Stimulated activated CD4-positive, alpha-beta T cell treated with anti-CD3 and anti-CD28 coated beads, Interleukin-12 subunit alpha, Interleukin-12 subunit beta, amount 100 ng/mL, for 4 hours (primary cell): ENCODE measurements at places on chromosomes 2 and 18.

- no peak for DNase-seq
These were observed 372.5 kb upstream of the KLHL29 start for GRCh38 chr2:23012499-23012898.

- peak; percentile 13 for DNase-seq
These were observed 136.9 kb downstream of the UXS1 start for GRCh38 chr2:106057206-106057605.

GRCh38 chr2:161111531-161111930 is 48.7 kb upstream of the TANK start:
- DNase-seq: no peak

DNA sequence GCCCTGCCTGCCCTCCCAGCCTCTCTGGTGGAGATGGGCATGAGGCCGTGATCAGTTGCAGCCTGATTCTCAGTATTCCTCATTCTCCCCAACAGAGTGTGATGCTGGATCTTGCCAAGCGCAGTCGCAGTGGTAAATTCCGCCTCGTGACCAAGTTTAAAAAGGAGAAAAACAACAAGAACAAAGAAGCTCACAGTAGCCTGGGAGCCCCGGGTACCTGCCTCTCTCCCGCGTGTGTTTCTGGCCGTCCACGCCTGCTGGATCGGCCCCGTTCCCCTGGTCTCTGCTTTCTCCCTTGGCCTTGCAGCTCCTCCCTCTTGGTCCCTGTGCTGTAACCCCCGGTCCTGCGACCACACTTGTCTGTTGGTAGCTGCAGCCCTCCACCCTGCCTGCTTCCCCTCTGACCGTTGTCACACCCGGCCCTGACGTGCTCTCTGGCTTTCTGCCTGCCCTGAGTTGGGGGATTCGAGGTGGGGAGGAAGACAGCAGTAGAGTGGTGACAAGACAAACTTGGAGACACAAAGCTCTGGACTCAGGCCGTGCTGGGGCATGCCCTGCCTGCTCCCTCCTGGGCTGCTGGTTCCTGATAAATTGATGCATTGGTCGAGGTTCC is 99.5 kb downstream of the USP40 start:
- DNase-seq: no peak

GRCh38 chr18:26134107-26134506 is 438 bp downstream of the PSMA8 start:
- DNase-seq: no peak

DNA sequence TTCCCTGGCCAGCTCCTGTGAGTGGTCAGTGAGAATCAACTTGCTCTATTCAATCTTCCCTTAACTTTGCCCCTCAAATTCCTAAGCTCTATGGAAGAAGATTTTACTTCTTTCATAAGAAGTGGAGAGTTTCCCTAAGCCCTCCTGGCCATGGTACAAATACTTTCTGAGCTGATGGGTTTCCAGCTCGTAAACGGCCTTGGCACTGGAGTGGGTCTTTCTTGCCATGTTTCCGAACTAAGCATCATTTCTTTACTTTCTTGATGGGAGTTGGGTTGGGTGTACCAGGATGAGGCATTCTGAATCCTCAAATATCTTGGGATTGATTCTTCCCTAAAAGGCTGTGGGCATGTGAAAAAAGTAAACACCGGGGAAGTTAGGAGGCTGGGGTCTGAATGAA is 72.5 kb downstream of the ACKR3 start:
- DNase-seq: no peak

GRCh38 chr2:174282441-174282840 is 34.1 kb upstream of the OLA1 start:
- no peak for DNase-seq

- no peak for DNase-seq
These were observed 160.4 kb upstream of the LHCGR start for GRCh38 chr2:48915884-48916283.

DNA sequence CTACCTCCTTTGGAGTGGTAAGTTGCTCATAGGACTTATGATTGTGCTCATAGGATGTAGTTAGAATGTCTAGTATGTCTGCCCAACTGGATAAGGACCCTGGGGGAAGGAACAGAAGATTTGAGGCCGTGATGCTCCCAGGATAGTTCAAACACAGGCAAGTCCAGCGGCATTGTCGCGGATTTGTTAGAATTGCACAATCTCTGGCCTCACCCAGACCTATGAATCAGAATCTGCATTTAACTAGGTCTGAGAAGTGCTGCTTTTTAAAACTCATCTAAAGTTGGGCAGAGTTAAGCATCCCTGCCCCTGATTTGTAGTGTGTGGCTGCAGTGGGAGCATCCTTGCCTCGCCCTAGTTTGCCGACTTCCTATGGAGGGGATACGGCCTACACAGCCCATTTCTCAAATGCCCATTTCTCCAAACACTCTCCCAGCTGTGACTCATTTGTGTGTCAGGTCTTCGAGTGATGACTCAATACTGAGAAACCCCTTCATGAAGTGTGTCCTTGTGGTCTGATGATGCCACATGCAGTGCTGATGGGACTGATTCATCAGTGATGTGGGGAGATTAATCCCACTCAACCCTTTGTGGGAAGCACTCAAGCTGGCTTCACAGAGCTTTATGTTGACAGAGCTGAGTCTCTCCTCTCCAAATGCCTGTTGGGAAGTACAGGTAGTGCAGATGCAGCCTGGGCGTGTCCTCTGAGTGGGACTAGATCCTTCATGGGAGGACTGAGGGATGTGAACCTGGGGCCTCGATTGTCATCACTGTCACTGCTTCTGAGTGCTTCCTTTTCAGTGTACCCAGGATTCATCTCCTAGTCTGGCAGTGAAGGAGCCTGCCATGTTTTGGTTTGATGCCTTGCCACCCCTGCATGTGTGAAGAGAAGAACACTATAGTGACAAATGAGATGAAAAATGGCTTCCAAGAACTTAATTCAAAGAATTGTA is 18.7 kb downstream of the SMIM21 start:
- DNase-seq: peak; percentile 6

DNA sequence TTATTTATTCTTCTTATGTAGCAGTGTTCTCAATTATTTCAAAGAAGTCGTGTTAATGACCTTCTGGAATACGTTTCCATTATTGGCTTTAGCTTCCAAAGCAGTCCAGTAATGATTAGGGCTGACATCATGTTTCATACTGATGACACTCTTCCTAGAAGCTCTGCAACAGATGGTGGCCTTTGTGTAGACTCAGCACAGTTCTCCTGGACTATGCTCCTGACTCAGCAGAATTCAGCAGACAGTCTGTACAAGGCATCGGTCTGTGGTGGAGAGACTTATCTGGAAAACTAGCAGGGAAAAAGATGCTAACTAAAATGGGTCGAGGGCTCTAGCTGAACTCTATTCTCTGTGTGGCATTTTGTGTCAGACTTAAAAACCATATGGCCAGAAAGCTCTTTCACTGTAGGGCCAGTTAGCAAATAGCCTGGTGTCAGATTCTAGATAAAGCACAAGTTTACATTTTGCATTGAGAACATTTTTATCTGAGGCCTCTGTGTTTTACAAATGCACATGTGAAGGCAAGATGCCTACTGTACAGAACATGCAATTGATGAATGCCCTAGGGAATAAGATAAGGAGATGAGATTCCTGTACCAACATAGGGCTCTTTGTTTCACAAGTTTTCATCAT is 35.1 kb downstream of the GULP1 start:
- no peak for DNase-seq

GRCh38 chr2:46489423-46490174 is 10.2 kb downstream of the TMEM247 start:
- no peak for DNase-seq

DNA sequence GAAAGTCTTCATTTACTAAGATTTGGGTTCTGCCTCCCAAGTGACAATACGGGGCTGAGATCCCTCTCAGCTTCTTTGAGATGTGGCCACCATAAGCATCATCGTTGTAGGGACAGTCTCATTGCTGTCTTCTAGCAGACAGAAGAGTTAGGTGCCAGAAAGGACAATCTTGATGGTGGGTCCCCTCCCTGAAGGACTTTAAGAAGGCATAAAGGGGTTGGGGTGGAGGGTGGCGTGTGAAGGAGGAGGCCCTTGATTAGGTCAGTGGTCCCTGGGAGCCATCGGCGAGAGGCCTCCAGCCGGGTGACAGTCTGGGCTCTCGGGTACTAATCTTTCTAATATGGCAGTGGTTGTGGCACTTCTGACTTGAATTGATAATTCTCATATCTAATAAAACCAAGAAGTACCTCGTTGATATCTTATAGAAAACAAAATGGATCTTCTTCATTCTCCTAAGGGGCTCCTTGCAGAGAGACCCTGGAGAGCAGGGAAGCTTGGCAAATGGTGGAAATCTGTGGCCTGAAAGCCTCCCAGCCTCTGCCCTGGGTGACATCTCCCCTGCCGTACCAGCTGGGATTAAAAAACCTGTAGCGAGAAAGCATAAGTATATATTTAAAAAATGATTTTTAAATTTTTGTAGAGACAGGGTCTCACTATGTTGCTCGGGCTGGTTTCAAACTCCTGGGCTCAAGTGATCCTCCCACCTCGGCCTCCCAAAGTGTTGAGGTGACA is 7.2 kb upstream of the PSMD1 start:
- DNase-seq: no peak

DNA sequence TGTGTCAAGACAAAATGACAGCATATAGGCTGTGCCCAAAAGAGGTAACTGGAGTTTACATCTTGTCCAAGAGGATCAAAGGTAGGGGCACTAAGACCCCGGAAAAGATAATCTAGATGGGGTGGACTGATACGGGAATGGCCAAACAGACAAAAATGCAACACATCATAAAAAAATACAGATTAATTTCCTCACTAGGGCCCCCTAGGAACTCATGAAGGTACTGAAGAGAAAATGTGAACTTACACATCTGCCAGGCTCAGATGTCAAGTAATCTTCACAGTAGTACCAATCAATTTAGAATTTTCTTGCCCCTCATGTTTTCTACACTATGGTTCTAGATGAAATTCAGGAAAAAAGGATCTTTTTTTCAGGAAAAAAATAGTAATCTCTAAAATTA is 115.6 kb upstream of the REG3A start:
- DNase-seq: no peak

DNA sequence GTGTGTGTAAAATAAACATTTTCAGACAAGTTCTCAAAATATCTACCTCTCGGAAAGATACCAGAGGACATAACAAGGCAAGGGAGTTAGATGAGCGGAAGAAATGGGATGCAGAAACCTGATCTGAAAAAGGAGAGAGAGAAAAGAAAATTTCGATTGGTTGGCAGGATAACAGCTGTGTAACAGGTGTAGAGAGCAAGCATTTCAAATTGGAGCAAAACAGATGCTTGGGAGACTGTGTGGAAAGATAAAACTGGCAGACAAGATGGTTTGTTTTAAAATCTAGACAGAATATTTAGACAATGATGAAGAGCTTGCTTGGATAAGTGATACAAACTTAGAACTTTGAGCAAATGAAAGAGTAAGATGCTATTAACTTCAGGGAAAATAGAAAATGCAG is 20.2 kb downstream of the CHST9 start:
- DNase-seq: no peak

GRCh38 chr2:208077276-208077675 is 47.0 kb downstream of the CRYGD start:
- DNase-seq: no peak

DNA sequence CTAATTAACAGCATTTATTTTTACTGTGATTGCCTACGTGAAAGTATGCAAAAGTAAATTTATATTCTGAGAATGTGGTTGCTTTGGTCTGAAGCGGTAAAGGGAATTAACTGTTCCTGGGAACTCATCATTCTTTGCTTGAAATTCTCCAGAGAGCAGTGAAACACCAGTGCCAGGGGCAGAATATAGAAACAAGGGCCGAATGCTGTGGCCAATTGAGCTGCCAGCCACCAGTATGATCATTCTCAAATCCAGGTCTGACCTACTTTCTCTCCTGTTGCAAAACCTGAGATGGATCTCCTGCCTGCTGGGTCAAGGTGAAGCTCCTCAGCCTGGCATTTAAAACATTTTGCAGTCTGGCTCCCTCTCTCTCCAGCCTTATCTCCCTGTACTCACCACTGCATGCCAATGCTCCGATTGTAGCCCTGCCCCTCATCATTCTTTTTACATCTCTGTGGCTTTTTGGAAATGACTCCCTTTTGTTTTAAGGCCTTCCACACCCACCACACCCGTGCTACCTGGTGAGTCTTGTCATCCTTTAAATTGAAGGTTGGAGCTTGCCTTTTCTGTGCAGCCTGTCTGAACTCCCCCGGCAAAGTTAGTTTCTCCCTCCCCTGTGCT is 94.5 kb upstream of the TMEM178A start:
- DNase-seq: no peak

GRCh38 chr2:147177071-147177857 is 667.6 kb upstream of the ACVR2A start:
- DNase-seq: no peak

DNA sequence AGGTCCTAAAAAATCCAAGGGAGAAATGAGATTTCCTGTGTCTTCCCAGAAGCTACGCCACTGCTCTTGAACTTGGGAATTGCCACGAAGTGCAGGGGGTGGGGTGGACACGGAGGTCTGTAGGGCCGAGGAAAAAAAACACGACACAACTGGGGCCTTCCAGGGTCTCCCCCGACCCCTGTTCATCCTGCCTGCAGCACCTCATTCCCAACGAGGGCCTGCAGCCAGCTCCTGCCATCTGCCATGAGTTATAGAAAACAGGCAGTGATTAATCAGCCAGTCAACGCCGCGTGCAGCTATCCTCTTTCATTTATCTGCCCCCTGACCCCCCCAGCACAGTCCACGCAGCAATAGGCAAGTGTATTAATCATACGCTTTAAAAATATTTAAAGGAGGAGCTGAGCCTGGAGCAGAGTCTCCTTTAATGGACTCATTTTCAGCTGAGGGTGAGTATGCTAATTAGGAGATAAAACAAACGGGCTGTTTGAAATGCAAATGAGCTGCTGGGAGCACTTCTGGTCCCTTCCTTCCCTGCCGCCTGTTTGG is 209.9 kb downstream of the TFCP2L1 start:
- DNase-seq: no peak

DNA sequence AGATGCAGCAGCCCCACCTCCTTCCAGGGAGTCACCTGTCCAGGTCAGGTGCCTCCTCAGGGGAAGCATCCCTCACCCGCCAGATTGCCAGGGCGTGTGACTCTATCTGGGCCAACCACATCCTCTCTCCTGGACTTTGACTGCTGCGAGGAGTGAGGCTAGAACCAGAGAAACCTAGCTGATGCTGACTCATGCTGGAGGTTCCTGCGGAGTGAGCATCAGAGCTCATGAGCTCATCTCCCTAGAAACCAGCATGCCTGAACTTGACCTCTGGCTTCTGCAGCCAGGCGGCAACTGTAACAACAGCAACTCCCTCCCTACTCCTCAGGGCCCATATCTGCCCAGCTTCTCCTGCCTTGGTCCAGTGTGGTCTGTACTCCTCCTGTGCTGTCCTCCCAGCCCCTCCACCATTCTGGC is 28.3 kb upstream of the NT5DC4 start:
- DNase-seq: peak; percentile 21
